ENCODE measurements at places on chromosomes 4 and X.

- H3K36me3 ChIP-seq, result no peaks in the 10 kb centered on the region
- DNase-seq, result no peak
- H3K4me3 ChIP-seq, result no peak overlapping the region
- H3K4me1 ChIP-seq, result peaks cover 6% of the 10 kb centered on the region
- no peak overlapping the region for H3K27ac ChIP-seq
Measured at GRCh38 chr4:37603711-37604110, 82.5 kb downstream of the RELL1 start.

DNA sequence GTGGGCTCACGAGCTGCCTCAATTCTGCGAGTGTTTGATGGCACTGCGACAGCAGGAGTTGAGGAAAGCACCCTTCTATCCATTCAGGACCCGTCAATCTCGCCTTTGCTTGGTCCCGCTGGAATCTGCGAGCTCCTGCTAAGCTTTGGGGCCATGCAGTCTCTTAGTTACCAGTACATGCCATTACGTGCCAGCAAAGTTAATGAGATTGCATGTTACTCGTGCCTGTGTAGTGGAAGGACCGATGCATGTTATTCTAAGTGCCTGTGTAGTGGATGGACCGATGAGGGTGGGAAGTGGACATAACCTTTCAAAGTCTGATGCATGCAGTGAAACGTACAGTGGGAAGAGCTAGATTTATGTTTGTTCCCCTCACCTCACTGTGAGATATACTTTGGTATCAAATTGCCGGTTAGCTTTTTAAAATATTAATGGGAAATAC, 569 bp downstream of the RPS3A start:
- DNase-seq, result no peak
- no peaks in the 10 kb centered on the region for H3K27me3 ChIP-seq
- peaks cover 29% of the 10 kb centered on the region for H3K4me1 ChIP-seq
- peaks cover 33% of the 10 kb centered on the region for H3K36me3 ChIP-seq
- peak overlapping the region; percentile 67 for H3K4me3 ChIP-seq

- no peaks in the 10 kb centered on the region for H3K4me1 ChIP-seq
- no peak overlapping the region for H3K4me3 ChIP-seq
- no peak for DNase-seq
- H3K27ac ChIP-seq, result no peak overlapping the region
- H3K27me3 ChIP-seq, result no peaks in the 10 kb centered on the region
Measured at GRCh38 chrX:114800719-114801118, 216.7 kb downstream of the IL13RA2 start.

- no peaks in the 10 kb centered on the region for H3K4me1 ChIP-seq
- H3K27me3 ChIP-seq, result no peaks in the 10 kb centered on the region
- no peak overlapping the region for H3K27ac ChIP-seq
- no peaks in the 10 kb centered on the region for H3K36me3 ChIP-seq
- DNase-seq, result no peak
Measured at GRCh38 chrX:68415316-68415715, 18.0 kb downstream of the OPHN1 start.

- H3K4me3 ChIP-seq, result no peak overlapping the region
- H3K27me3 ChIP-seq, result no peaks in the 10 kb centered on the region
- no peaks in the 10 kb centered on the region for H3K36me3 ChIP-seq
- no peaks in the 10 kb centered on the region for H3K4me1 ChIP-seq
- H3K27ac ChIP-seq, result no peak overlapping the region
- no peak for DNase-seq
Measured at GRCh38 chr4:100340512-100341485, 150.5 kb upstream of the DDIT4L start.

DNA sequence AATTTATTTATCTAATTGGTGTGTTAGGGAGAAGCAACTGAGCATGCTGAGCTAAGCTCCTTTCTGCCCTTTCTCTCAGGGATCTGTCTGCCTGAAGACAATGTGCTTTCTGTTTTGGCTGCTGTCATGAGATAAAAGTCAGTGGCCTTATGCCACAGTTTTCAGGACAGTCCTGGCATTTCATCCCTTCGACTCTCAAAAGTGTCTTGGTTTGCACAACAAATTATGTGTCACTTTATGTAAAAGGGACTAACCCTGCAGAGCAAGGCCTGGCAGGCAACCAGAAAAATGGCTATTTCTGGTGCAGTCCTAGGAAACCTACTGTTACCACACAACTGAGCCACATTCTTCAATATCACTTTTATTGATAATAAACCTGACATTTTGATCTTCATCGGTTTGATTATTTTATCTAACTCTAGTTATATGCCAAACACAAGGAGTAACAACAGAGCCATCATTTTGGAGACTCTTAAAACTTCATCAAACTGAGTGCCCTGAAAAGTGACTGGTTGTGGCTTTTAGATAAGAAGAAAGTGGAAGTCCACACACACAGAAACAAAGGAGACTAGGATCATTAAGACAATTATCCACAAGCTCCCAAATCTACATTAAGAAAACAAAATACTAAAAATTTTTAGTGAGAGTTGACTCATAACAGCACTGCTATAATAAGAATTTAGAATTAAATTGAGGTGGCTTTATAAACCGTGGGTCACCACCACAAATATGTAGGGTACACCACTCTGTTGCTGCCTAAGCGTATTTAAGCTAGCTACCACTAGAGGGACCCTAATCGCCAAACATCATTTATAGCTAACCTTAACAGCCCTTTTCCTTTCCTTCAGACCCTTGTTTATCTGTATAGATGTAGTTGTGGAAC, 95.9 kb upstream of the PTPN13 start:
- no peak overlapping the region for H3K27ac ChIP-seq
- H3K27me3 ChIP-seq, result no peaks in the 10 kb centered on the region
- no peaks in the 10 kb centered on the region for H3K36me3 ChIP-seq
- H3K4me1 ChIP-seq, result no peaks in the 10 kb centered on the region

GRCh38 chr4:91035276-91035675, 908.1 kb downstream of the CCSER1 start:
- no peaks in the 10 kb centered on the region for H3K36me3 ChIP-seq
- no peak overlapping the region for H3K27ac ChIP-seq
- H3K4me3 ChIP-seq, result no peak overlapping the region
- no peaks in the 10 kb centered on the region for H3K27me3 ChIP-seq
- no peaks in the 10 kb centered on the region for H3K4me1 ChIP-seq
- DNase-seq, result no peak

GRCh38 chr4:76513482-76513881, 78.5 kb downstream of the SHROOM3 start:
- no peak overlapping the region for H3K27ac ChIP-seq
- H3K36me3 ChIP-seq, result no peaks in the 10 kb centered on the region
- no peak overlapping the region for H3K4me3 ChIP-seq
- H3K4me1 ChIP-seq, result peaks cover 3% of the 10 kb centered on the region

DNA sequence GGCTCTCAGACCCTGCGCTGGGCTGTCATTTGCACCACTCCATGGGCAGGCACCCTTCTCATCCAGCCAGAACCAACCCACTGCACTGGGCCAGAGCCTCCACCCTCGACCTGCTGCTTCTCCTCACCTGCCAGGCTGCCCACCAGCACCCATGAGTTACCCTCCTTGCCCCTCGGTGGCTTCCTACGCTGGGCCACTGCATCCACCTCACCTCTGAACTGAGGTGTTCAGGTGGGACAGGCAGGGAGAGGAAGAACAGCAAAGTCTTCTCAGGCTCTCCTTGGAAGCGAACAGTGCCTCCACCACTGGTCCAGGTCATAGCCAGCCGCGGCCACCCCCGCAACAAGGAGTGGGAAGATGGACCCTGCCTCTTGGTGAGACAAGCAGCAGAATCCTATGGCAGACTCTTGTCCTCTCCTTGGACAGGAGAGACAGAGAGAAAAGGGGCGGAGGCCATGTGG, 32.4 kb upstream of the HMX1 start:
- no peaks in the 10 kb centered on the region for H3K4me1 ChIP-seq
- H3K36me3 ChIP-seq, result no peaks in the 10 kb centered on the region
- no peak overlapping the region for H3K27ac ChIP-seq
- H3K4me3 ChIP-seq, result no peak overlapping the region
- H3K27me3 ChIP-seq, result no peaks in the 10 kb centered on the region
- peak; percentile 45 for DNase-seq

DNA sequence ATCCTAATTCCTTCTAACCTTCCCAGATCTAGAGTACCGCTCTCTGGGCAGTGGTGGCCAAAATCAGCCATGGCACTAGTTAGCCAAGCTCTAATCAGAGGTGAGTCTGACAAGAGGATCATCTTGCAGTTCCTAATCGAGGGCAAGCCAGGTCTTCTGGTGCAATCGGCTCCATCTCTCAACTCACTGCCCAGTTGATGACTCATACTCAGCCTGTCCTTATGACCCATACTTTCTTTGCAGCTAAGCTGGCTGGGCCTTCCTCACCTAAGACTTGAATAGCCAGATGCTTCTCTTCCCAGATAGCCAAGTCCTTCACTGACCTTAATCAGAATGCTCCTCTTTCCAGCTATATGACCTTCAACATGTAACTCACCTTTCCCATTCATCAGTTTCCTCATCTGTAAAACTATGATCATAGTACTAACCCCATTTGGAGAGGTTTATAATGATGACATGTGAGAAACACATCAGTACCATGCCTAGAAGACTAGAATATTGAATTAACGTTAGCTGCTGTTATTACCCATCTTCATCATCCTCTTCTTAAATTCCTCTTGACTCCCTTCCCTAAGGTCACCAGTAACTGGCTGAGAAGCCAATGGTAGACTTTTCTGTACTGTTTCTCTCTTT, 57.1 kb downstream of the RELL1 start:
- H3K36me3 ChIP-seq, result no peaks in the 10 kb centered on the region
- no peaks in the 10 kb centered on the region for H3K27me3 ChIP-seq
- no peak overlapping the region for H3K27ac ChIP-seq
- H3K4me1 ChIP-seq, result no peaks in the 10 kb centered on the region

DNA sequence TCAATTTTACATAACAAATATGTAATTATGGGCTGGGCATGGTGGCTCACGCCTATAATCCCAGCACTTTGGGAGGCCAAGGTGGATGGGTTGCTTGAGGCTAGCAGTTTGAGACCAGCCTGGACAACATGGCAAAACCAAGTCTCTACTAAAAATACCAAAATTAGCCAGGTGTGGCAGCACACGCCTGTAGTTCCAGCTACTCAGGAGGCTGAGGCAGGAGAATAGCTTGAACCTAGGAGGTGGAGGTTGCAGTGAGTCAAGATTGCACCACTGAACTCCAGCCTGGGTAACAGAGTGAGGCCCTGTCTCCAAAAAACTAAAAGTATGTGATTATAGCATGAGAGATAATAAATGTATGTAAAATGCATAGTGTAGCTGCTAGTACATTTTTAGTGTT, 229.0 kb downstream of the PPARGC1A start:
- no peak overlapping the region for H3K27ac ChIP-seq
- H3K36me3 ChIP-seq, result no peaks in the 10 kb centered on the region
- no peaks in the 10 kb centered on the region for H3K4me1 ChIP-seq
- no peak overlapping the region for H3K4me3 ChIP-seq

- no peaks in the 10 kb centered on the region for H3K27me3 ChIP-seq
- H3K4me1 ChIP-seq, result no peaks in the 10 kb centered on the region
- H3K36me3 ChIP-seq, result no peaks in the 10 kb centered on the region
- DNase-seq, result no peak
- H3K4me3 ChIP-seq, result no peak overlapping the region
- no peak overlapping the region for H3K27ac ChIP-seq
Measured at GRCh38 chr4:54687887-54688841, 30.4 kb downstream of the KIT start.

GRCh38 chrX:39969099-39969818, 128.5 kb downstream of the BCOR start:
- no peak overlapping the region for H3K27ac ChIP-seq
- no peak for DNase-seq
- H3K4me1 ChIP-seq, result no peaks in the 10 kb centered on the region
- H3K36me3 ChIP-seq, result no peaks in the 10 kb centered on the region
- no peaks in the 10 kb centered on the region for H3K27me3 ChIP-seq

DNA sequence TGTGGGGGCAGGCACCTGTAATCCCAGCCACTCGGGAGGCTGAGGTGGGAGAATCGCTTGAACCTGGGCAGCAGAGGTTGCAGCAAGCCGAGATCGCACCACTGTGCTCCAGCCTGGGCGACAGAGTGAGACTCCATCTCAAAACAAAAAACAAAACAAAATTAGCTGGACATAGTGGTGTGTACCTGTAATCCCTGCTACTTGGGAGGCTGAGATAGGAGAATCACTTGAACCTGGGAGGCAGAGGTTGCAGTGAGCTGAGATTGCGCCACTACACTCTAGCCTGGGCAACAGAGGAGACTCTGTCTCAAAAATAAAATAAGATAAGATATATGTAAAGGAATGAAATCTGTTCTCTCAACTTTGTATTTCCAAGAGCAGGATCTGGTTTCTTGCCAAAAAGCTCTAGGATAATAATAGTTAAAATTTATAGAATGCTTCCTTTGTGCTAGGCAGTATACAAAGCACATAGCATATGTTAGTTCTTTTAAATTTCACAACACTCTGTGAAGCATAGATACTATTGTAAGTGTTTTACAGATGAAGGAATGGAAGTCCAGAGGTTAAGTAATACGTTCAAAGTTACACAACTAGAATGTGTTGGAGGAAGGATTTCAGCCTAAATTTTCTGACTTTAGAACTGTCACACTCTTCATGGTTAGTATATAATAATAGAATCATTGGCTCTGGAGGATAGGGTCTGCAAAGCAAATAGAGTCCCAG, 10.3 kb downstream of the MRPL1 start:
- no peaks in the 10 kb centered on the region for H3K36me3 ChIP-seq
- DNase-seq, result no peak
- no peak overlapping the region for H3K4me3 ChIP-seq
- no peaks in the 10 kb centered on the region for H3K27me3 ChIP-seq

- H3K4me3 ChIP-seq, result no peak overlapping the region
- DNase-seq, result no peak
- H3K27me3 ChIP-seq, result no peaks in the 10 kb centered on the region
Measured at GRCh38 chr4:177194906-177195305, 114.8 kb upstream of the NEIL3 start.

DNA sequence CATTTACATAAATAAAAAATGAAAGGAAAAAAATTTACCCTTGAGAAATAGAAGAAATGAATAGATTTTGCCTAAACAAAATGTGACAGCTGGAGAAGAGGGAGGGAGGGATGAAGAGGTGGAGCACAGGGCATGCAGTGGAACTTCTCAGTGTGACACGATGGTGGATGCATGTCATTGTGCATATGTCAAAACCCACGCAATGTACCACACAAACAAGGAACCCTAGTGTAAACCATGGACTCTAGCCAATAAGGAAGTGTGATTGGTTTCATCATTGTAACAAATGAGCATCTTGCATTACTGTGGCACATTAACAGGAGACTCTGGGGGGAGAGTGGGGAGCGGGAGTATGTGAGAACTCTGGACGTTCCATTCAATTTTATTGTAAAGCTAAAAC, 58.6 kb downstream of the GATB start:
- H3K27me3 ChIP-seq, result no peaks in the 10 kb centered on the region
- H3K36me3 ChIP-seq, result peaks cover 8% of the 10 kb centered on the region
- no peak overlapping the region for H3K4me3 ChIP-seq
- no peaks in the 10 kb centered on the region for H3K4me1 ChIP-seq
- DNase-seq, result no peak
- no peak overlapping the region for H3K27ac ChIP-seq

All from sigmoid colon (tissue), 7 donors.